ENCODE measurements at places on chromosomes 12 and 14. TPM values are rescaled to one million over a fixed set of nuclear protein-coding genes. Genes with fewer than 3 reads are reported as not detected.

The SDR9C7 gene
- total RNA-seq = not detected

GRCh38 chr12:118188690-118189371, 52.9 kb downstream of the PEBP1 start:
- DNase-seq = peak; percentile 61

The GPRC5A gene
- total RNA-seq = 18.0 TPM

- DNase-seq = peak; percentile 19
Observed at GRCh38 chr12:113299619-113300237, 35.2 kb downstream of the SLC8B1 start.

The RAB3IP gene
- total RNA-seq = 10.4 TPM

- peak; percentile 40 for DNase-seq
Observed at GRCh38 chr12:116434155-116435011, 124.8 kb upstream of the MAP1LC3B2 start.

All from SJCRH30 (cell line).